Pons (tissue), 1 donor: ENCODE measurements at places on chromosomes 2 and 18.

DNA sequence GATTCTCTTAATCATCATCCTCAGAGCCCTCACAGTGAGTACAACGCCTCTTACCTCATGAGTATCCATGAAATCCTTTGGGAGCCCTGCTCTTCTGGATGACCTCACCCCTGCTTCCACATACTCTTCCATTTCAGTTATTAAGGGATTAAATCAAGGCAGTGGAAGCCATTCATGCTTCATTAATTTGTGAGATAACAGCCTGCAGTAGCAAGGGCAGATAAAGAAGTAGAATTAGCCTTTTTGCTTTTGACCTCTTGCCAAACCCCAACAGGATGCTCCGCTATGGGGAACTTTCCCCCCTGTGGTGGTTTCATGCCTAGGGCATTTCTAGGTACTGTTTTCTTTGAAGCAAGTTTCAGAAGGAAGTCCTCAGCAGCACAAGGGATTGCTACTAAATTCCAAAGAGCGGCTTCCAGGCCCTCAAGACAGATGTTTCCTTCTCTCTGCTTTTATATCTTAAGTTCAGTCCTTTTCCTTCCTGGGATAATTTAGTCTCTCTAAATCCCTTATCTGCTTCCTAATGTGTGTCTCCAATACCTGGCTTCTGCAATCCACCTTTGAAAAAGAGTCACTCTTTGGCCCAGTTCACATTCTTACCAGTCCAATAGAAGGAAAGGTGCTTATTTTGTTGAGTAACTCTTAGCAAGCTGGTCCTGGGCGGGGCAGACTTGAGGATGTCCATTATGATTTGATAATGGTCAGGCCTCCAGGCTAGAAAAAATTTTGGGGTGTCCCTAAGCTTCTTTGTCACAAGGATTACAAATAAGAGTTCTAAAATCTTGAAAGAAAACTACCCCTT, 76.9 kb downstream of the MYO1B start:
- peak; percentile 73 for DNase-seq

DNA sequence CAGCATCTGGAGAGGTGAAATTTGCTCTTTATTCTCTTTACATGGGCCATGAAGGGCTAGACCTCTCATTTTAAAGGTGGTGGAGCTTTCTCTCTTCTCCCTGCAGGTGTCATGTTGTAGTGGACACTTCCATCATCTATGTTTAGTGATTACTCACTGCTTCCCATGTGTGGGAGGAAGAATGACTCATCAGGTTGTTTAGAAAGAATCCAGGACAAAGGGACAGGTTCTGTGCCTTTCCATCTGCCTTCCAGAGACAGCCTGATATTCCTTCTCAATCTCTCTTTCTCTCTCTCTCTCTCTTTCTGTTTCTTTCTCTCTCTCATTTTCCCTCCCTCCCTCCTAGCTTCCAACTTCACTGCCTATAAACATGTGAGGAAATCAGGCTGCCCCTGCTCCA, 38.7 kb downstream of the SCG2 start:
- no peak for DNase-seq

- DNase-seq: no peak
These were observed 106.0 kb upstream of the TAF1B start for GRCh38 chr2:9737053-9737875.

- DNase-seq: no peak
These were observed 5.9 kb upstream of the ZAP70 start for GRCh38 chr2:97707362-97708047.

DNA sequence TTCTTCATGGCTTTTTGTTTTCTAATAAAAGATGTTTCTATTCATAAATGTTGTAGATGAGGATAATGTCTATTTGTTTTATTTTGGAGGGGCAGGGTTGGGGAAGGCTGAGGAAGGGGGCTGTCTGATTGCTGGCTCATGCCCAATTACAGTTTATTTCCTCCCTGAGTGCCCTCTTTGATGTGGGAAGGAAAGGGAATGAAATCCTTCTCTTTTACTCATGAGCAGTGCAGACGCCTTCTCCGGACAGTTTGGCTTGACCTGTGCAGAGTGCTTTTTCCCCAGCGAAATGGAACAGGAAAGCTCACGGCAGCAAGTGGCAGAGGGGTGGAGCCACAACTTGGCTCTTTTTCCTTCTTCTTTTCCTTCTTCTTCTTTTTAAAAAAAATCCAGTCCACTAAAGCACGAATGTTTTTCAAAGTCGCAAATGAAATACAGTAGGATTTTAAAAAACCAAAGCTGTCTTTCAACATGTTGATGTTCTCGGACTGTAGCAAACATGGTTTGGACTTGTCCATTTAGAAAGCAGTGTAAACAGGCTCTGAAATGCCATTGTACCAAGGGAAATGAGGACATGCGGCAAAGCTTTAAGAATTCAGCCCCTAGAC, 34.5 kb downstream of the RAB31 start:
- DNase-seq: peak; percentile 56

- no peak for DNase-seq
These were observed 109.4 kb upstream of the FANCL start for GRCh38 chr2:58350484-58350883.

DNA sequence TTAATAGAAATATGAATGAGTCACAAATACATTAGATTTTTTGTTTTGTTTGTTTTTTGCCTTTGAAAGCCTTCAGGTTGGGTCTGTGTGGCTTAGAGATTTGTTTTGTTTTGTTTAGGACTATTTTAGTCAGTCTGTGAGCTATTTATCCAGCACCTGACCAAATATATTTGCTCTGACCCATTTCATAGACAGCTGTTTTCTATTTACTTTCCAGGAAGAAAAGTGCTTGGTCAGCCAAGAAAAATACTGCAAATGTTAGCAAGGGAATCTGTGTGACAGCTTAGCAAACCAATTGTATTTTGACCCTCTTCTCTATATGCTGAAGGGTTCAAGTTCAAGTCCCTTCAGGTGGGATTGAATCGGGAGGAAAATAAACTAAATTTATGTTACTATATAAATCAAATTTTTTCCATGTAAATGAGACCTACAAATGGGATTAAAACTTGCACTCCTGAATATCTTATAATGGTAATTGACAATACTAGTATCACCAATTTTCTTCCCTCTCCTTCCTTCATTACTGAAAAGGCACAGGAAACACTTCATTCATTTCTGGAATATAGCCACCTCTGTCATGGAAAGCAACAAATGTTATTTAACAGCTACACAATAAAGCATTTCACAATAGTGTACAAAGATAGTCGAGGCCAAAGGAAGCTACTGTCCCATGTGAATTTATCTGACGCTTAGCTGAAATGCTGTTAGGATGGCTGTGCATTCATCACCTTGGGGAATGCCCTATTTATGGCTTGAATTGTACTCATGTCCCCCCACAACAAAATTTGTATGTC, 23.1 kb upstream of the KLF7 start:
- DNase-seq: no peak

DNA sequence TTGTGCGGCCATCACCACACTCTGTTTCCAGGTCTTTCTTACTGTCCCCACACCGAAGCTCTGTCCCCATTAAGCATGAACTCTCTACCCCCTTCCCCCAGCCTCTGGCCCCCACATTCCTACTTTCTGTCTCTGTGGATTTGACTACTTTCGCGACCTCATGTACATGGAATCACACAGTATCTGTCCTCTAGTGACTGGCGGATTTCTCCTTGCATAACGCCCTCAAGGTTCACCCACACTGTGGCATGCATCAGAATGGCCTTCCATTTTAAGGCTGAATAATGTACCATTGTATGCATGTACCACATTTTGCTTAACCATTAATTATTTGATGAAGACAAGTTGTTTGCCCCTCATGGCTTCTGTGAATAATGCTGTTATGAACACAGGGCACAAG, 467.6 kb upstream of the HS6ST1 start:
- DNase-seq: no peak

DNA sequence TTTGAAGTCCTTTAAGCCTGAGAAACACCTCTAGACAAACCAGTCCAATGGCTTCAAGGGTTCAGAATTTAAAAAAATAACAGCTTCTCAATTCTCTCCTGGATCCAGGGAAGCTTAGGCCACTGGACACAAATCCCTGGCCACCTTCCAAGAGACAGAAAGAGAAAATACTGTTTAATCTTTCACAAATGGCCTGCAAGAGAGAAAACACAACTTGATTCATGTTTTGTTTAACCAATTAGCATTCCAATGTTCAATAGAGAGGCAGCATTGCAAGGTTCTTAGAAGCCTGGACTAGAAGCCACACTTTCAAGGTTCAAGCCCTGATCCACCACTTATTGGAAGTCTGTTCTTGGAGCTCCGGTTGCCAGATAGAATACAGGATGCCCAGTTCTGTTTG, 109.0 kb upstream of the PARD3B start:
- DNase-seq: no peak

DNA sequence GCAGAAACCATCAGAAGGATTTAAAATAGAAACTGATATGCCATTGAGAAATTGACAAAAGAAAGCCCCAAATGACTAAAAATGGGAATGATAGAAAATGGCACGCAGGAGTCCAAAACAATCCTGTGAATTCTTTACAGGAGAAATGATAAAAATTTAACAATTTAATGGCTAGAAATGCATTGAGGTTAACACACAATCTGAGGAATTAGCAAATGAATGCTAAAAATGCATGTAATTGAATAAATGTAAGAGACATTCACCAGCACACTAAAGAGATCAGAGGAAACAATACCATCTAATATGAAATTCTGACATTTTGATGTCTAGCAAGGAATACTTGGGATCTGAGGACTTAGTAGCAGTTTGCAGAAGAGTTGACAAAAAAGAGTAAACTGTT, 37.0 kb downstream of the MARCHF4 start:
- no peak for DNase-seq

- no peak for DNase-seq
These were observed 297.1 kb upstream of the SESTD1 start for GRCh38 chr2:179561702-179562101.

DNA sequence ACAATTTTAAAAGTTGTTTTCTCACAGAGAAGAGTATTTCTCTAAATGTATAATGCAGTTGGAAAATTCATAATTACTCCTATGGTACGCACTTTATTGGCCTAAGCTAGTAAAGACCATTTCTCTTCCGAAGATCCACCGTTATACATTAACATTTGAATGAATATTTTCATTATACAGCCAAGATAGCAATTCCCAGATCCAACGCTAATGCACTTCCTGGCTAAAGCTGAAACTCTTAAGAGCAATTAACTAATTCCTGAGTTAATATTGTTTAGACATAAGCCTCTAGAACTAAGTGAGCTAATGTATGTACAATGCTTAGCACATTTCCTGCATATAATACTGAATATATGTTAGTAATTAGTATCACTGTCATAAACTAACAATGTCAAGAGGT, 56.2 kb downstream of the PDK1 start:
- no peak for DNase-seq

DNA sequence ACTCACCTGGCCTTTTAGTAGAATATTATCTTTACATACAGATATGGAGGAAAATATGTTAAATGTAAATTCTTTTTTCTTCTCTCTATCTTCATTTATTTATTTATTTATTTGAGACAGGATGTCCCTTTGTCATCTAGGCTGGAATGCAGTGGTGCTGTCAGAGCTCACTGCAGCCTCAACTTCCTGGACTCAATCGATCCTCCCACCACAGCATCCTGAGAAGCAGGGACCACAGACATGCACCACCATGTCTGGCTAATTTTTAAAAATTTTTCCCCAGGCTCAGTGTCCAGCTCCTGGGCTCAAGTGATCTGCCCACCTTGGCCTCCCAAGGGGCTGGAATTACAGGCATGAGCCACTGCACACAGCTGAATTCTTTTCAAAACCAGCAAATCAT, 20.3 kb downstream of the KYNU start:
- DNase-seq: no peak

GRCh38 chr2:12856934-12857601, 140.3 kb downstream of the TRIB2 start:
- DNase-seq: no peak

- DNase-seq: no peak
These were observed 776.9 kb upstream of the FSHR start for GRCh38 chr2:49931241-49931640.

- DNase-seq: no peak
These were observed 479.1 kb upstream of the RAB12 start for GRCh38 chr18:8130096-8130495.

- no peak for DNase-seq
These were observed 65.0 kb downstream of the ZNF407 start for GRCh38 chr18:74662622-74663021.

DNA sequence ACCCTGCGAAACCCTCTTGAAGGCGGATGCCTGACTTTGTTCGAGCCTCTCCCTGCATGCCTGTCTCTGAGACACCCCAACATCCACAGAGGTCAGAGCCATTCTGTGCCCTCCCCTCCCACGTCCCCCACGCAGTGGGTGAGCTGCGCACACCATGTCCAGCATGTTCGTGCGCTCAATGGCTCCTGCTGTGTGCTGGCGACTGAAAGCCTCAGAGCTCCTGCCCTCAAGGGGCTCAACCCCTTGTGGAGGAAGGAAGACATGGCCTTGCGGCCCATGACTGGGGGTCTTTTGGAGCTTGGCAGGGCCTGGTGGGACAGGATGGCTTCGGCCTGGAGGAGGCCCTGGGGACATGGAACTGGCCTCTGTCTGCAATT, 45.7 kb downstream of the ANKMY1 start:
- DNase-seq: no peak

DNA sequence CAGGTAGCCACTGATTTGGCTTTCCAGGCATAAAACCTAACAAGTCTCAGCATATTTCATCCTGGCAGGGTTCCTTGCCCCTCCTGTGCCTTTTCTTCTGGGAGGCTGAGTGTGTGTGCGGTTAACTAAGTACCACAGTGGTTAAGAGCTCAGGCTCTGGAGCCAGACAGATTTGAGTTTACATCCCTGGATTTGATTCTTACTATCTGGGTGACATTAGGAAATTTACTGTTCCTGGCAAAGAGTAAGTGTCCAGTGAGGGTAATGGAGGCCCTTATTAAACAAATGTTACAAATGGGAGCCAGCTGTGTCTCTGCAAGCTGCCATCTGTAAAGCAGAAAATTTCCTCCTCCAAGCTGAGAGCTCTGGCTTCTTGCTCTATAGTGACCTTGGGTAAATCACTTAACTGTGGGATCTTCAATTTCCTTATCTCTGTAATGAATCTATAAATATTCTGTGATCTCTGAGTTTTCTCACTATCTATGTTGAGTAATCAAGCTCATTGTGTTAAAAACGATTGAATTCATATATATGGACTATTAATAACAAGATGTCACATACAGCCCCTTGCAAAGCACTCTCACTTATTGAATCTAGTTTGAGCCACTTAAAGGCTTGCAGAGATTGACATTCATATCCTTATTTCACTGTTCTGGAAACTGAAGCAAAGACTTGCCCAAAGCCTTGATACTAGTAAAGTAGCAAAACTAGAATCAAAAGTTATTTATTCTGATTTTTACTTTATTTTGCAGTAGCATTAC, 6.5 kb upstream of the COBLL1 start:
- no peak for DNase-seq

GRCh38 chr2:26540306-26540705, 62.4 kb upstream of the OTOF start:
- DNase-seq: no peak

- no peak for DNase-seq
These were observed 76.4 kb upstream of the MCFD2 start for GRCh38 chr2:46991985-46992384.

- no peak for DNase-seq
These were observed 36.0 kb downstream of the DPYSL5 start for GRCh38 chr2:26883956-26884355.

GRCh38 chr2:29079887-29080286, 5.6 kb upstream of the PCARE start:
- no peak for DNase-seq
